Cerebellar nuclear complex (tissue), 1 donor: ENCODE measurements at places on chromosomes 5 and 9.

DNA sequence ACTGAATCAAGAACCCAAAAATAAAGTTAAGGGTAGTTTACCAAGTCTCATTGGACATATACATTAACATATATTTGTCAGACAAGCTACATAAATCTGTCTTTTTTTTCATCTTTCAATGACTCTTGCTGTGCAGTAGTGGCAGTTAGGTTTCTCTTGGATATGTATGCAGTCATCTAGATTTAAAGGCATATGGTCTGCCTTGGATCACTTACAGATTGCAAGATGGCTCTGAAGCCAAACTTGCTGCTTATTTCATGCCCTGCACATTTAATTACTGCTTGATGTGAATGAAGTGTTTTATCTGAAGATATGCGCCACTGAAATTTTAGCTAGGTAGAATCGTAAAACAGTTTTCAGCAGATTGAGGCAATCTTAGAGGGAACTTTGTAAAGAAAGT, 18.6 kb upstream of the MAN2A1 start:
- DNase-seq = no peak

- no peak for DNase-seq
Observed at GRCh38 chr9:98570663-98571440, 137.9 kb downstream of the GABBR2 start.

DNA sequence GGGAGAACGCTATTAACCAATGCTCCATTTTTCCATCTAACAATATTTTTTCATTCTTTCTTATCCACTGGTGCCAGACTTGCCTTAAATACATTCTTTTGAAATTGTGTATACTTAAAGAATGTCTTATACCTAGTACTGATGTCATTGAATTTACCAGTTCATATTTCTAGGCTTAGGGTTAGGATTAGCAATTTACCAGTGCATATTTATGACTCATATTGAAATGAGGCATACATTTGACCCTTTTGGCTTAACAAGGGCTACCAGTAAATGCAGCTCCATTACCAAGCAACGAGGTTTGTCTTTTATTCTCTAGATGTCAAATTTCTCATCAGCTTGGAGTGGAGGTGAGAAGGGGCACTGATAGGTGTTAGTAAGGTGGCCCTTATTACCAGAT, 89.5 kb downstream of the CDH9 start:
- no peak for DNase-seq

DNA sequence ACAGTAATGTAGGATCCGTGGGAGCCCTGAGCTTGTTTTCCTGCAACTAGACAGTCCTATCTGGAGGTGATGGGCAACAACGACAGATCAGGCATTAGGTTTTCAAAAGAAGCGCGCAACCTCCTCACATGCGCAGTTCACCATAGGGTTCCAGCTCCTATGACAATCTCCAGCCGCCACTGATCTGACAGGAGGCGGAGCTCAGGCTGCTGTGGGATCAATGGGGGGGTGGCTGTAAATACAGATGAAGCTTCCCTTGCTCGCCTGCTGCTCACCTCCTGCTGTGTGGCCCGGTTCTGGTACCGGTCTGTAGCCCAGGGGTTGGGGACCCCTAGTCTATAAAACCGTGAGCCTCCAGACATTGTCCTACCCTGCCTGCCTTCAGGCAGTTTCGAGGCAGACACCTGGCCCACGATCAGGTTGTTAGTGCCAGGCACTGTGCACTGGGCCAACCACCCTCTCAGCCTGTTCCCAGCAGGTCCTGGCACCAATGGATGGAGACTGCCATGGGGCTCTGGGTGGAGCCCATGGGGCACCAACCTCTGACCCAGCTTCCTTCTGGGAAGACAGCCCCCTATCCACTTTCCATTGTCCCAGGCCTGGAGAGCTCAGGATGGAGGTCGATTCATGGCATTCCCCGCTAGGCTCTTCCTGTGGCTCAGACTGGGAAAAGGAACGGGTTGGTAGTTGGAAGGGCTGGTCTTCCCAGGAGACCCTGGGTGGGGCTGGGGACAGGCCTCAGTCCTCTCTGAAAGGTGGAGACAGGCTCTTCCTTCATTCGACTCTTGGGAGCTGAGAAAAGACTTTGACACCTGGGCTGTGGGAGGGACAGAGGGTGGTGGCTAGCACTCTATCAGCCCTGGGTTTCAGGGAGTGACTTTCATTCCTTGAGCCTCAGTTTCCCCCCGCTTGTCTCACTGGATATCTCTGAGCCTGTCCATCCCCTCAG, 1.7 kb downstream of the ENDOG start:
- DNase-seq = peak; percentile 20

- no peak for DNase-seq
Observed at GRCh38 chr5:155082401-155082800, 68.8 kb downstream of the KIF4B start.

GRCh38 chr9:79883073-79883645, 311.4 kb downstream of the TLE4 start:
- DNase-seq = no peak

DNA sequence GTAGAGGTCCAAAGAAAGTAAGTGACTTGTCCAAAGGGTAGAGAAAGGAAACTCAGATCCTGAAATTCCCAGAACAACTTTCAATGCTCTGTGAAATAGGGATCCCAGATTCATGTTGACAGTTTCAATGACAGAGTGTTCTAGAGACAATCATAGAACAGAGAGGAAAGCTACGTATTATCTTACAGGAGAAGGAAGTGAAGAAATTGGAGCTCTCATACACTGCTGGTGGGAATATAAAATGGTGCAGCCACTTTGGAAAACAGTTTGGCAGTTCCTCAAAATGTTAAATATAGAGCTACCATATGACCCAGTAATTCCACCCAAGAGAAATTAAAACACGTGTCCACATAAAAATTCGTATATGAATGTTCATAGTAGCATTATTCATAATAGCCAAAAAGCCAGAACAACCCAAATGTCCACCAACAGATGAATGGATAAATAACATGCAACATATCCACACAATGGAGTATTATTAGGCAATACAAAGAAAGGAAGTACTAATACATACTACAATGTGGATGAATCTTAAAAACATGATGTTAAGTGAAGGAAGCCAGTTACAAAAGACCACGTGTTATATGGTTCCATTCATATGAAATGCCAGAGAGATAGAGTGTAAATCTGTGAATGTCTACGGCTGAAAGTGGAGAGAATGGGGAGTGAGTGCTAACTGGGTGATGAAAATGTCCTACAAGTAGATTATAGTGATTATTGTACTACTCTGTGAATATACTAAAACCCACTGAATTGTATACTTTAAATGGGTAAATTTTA, 197.1 kb downstream of the NTRK2 start:
- DNase-seq = no peak

GRCh38 chr9:30575218-30575617, 1809.2 kb upstream of the ACO1 start:
- DNase-seq = no peak

DNA sequence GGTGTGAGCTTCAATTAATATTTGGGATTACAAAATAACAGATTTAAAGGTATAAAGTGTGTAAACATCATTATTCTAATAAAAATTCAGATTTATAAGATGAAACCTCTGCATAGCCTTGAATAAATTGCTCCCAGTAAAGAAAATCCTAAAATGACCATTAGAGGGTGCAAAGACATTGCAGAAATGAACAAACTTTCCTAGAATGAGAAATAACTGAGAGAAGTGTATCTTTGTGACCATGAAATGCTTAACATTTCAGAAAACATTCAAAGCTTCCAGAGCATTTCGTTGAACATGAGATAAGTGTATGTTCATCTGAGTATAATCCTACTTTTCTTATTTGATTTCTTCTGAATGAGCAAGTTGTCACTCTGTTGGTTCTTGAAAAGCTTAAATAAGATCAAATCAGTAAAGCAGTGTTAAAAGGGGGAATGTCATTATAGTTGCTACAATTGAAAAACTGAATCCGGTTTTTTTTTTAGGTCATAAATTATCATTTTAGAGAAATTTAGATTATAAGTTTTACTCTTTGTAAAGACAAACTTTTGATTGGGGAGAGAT, 24.7 kb upstream of the NUDT12 start:
- DNase-seq = no peak
